ENCODE measurements at places on chromosomes 1 and 21. TPM values are rescaled to one million over a fixed set of nuclear protein-coding genes. Genes with fewer than 3 reads are reported as not detected.

Gene TAS1R1
- not detected for total RNA-seq

Gene SELP
- total RNA-seq = 1.0 TPM

DNA sequence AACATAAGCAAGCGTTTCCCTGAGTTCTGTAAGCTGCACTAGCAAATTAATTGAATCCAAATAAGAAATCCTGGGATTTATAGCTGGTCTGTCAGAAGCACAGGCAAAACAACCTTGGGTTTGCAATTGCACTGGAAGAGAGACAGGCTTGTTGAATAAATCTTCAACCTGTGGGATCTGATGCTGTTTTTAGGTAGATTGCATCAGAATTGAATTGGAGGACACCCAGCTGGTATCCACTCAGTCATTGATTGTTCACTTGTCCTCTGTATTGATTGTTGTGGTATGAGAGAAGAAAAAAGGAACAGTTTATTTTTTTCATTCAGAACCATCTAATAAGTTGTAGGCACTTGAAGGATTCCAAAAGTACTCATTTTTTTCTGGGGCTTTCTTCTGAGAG, 497.4 kb downstream of the SIPA1L2 start:
- DNase-seq = no peak

DNA sequence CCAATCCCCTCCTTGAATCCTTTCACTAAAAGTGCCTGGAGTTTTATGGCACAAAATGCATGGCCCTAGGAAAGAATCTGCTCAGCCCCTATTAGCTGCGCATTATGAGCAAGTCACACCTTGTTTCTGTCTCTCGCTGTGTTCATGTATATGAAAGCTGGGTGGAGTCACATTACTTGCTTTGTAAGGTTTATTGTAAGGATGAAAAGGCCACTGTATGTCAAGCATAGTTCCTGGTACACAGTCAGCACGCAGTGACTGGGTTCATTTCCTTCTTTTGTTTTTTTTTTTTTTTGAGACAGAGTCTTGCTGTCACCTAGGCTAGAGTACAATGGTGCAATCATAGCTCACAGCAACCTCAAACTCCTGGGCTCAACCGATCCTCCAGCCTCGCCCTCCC, 6.7 kb upstream of the SLC9A1 start:
- DNase-seq = no peak

DNA sequence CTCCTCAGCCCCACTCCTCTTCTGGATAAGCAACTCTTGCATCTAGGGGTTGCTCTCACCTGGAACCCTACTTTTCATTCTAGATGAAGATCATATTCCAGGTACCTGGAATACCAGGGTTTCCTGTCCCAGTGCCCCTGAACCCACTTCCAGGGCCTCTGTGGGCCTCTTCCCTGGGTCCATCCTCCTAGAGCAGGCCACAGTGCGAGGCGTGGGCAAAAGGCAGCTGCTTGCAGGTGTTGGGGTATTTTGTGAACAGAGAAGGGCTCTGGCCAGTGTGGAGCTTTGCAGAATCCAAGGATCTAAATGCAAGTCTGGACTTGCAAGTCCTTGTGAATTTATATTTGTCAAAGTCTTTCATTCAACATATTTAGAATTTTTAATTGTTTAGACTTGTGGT, 240.4 kb upstream of the POU3F1 start:
- no peak for DNase-seq

DNA sequence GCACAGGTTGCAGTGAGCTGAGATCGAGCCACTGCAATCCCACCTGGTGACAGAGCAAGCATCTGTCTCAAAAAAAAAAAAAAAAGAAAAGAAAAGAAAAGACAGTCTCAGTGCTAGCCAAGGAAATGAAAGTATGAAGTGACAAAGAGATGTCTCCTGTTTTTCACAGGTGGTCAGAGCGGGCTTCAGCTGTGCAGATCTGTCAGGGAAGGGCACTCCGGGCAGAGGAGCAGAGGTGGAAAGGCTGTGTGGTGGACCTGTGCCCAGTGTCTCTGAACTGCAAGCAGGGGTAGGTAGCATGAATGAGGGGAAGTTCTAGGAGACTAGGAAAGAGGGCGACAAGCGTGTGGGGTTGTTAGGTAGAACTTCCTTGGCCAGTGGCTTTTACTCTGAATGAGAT, 67.5 kb downstream of the CD247 start:
- DNase-seq = no peak

DNA sequence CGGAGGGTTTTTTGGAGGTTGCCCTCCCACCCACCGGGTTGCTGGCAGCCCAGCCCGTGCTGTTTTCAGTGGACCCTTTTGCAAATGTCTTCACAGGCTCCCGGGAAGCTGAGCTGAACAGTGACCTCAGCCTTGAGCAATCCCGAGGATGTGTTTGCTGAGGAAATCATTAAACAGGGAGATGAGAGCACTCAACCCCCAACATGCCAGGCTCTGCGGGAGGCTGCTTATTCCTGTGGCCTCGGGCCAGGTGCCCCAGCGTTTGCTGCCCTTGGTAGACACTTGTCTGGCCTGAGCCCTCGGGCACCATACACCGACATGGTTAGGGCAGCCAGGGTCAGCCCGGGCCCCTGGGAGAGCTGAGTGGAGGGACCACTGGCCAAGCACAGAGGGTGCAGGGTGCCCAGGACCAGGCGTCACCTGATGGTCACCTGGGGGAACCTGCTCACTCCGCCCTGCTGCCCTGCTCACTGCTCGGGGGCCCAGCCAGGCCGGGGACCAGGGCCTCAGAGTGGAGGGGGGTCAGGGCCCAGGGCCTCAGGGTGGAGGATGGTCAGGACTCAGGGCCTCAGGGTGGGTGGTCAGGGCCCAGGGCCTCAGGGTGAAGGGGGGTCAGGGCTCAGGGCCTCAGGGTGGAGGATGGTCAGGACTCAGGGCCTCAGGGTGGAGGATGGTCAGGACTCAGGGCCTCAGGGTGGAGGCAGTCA, 42.5 kb upstream of the POFUT2 start:
- no peak for DNase-seq

Gene C8B
- total RNA-seq = not detected

Gene RXFP4
- not detected for total RNA-seq

- DNase-seq = no peak
Observed at GRCh38 chr1:75954586-75954985, 22.4 kb upstream of the ASB17 start.

Gene PROX1
- 0.33 TPM for total RNA-seq

DNA sequence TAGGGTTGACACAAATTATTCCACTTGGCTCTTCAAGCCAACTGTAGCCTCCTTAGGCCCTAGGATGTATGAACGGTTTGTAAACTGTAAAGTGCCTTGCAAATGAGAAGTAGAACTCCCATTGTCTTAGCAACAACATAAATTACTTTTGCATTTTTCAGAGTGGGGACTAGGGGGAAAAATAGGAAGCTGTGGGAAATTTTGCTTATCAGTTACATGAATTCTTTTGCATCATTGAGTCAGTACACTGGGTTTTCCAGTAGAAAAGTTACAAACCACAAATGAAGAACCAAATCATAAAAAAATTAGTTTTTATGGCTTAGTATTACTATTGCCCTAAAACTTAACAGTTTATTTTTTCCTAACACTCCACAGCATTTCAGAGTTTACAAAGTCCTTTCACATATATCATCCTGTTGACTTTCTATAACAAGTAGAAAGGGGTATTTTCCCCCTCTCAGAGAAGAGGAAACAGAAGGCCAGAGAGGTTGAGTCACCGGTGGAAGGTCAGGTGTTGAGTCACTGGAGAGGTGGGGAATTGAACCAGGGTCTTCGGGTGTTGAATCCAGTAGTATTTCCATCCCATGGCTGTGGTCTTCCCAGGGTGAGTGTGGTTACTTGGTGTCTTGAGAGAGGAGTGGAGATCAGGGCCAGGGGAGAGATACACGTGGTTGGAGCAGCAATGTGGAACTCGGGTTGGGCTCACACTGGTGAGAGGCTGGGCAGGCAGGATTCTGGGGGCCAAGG, 71.9 kb upstream of the USP24 start:
- DNase-seq = no peak

Measured in thymus (tissue), 14 donors.